ENCODE measurements at places on chromosomes 3 and 15.

- no peak for DNase-seq
- H3K36me3 ChIP-seq = no peaks in the 10 kb centered on the region
- no peak overlapping the region for H3K4me3 ChIP-seq
- no peaks in the 10 kb centered on the region for H3K27me3 ChIP-seq
- peaks cover 61% of the 10 kb centered on the region for H3K4me1 ChIP-seq
- no peak overlapping the region for H3K27ac ChIP-seq
These were observed 6.1 kb downstream of the ANP32A start for GRCh38 chr15:68814596-68814995.

DNA sequence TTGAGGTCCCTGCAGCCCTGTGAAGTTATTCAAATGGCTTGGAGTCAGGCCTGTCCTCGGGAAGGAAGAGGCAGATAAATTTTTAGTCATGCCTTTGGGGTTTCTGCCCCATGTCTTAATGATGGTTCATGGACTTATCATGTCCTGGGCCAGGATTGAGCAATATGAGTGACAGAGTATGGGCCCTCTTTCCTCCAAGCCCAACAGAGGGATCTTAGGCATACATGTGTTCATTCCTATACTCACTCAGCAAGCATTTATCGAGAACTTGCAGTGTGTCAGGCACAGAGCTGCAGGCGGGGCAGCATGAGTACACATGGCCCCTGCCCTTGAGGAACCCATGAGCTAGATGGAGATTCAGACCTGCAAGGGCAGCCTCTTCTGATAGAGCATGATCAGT is 6.2 kb downstream of the ESYT3 start:
- H3K36me3 ChIP-seq = no peaks in the 10 kb centered on the region
- no peak for DNase-seq
- no peak overlapping the region for H3K4me3 ChIP-seq

GRCh38 chr3:119550192-119550910 is 9.1 kb downstream of the CD80 start:
- DNase-seq = no peak
- no peaks in the 10 kb centered on the region for H3K36me3 ChIP-seq
- H3K4me1 ChIP-seq = no peaks in the 10 kb centered on the region

- H3K4me3 ChIP-seq = no peak overlapping the region
- no peak for DNase-seq
- no peak overlapping the region for H3K27ac ChIP-seq
- peaks cover 23% of the 10 kb centered on the region for H3K4me1 ChIP-seq
- no peaks in the 10 kb centered on the region for H3K27me3 ChIP-seq
These were observed 11.0 kb downstream of the TRPM7 start for GRCh38 chr15:50675535-50676144.

Data from vagina (tissue), 2 donors.